ENCODE measurements at places on chromosomes 5 and 9.
A peak's percentile ranks its signal among the peaks of the same experiment; 100 is the strongest.

GRCh38 chr9:120336021-120336752, 243.8 kb downstream of the CDK5RAP2 start:
- H3K36me3 ChIP-seq: no peaks in the 10 kb centered on the region
- DNase-seq: no peak
- H3K27me3 ChIP-seq: peaks cover 15% of the 10 kb centered on the region
- H3K27ac ChIP-seq: no peak overlapping the region
- H3K4me1 ChIP-seq: peaks cover 12% of the 10 kb centered on the region

- H3K4me3 ChIP-seq: peak within 1 kb of the TSS; percentile 95
- peak; percentile 98 for DNase-seq
- peaks cover 29% of the 10 kb centered on the region for H3K4me1 ChIP-seq
- peaks cover 6% of the 10 kb centered on the region for H3K36me3 ChIP-seq
- no peaks in the 10 kb centered on the region for H3K27me3 ChIP-seq
Observed at GRCh38 chr9:77177143-77177893, at the start of gene VPS13A. Gene VPS13A, plus strand, starts transcription at chr9:77177534. Its CDS starts 171 bp downstream, at chr9:77177705.

- H3K27ac ChIP-seq: no peak overlapping the region
- no peaks in the 10 kb centered on the region for H3K36me3 ChIP-seq
- peak overlapping the region; percentile 82 for H3K4me3 ChIP-seq
- peaks cover 28% of the 10 kb centered on the region for H3K4me1 ChIP-seq
Observed at GRCh38 chr9:89603767-89604665, 796 bp upstream of the GADD45G start.

- H3K27ac ChIP-seq: no peak overlapping the region
- DNase-seq: no peak
- H3K4me3 ChIP-seq: no peak overlapping the region
- H3K4me1 ChIP-seq: no peaks in the 10 kb centered on the region
Observed at GRCh38 chr9:91530829-91531228, 107.2 kb upstream of the NFIL3 start.

- peaks cover 30% of the 10 kb centered on the region for H3K4me1 ChIP-seq
- H3K4me3 ChIP-seq: no peak overlapping the region
- no peaks in the 10 kb centered on the region for H3K27me3 ChIP-seq
- no peak overlapping the region for H3K27ac ChIP-seq
- peaks cover 8% of the 10 kb centered on the region for H3K36me3 ChIP-seq
Observed at GRCh38 chr5:177130211-177131018, 3.2 kb upstream of the NSD1 start.

GRCh38 chr5:2030131-2030530, 147.4 kb upstream of the IRX4 start:
- H3K4me1 ChIP-seq: no peaks in the 10 kb centered on the region
- H3K27ac ChIP-seq: no peak overlapping the region
- no peak overlapping the region for H3K4me3 ChIP-seq

DNA sequence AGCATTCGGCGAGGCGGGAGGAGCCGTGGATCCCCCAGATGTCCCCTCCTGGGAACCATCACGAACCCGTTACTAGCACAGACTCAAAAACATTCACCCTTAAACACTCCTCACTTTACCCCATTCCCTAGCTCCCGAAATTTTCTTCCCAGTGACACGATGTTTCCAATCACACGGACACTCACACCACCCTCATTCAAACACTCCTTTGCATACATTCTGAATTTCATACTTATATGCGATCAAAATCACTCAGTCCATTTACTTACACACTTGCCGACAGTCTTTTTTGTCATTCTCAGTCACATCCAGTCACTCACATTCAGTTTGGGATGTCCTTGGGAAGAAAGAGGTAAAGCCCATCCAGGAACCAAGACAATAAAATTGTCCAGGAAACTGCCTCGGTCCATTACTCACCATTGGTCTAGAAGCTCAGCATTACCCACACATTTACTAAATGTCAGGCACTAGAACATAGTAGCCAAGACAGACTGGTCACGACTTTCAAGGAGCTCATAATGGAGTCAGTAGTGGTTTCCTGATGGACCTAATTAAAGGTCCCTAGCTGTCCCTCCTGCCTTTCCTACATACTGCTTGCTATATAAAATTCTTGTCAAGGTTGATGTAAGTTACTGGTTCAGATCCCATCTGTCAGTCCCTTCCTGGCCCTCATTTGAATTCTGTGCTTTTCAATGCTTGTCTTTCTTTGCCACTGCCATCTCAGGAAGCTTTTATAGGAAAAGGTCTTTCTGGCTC, 574 bp downstream of the SLC35A4 start:
- H3K4me3 ChIP-seq: peak overlapping the region; percentile 95
- peaks cover 45% of the 10 kb centered on the region for H3K4me1 ChIP-seq
- DNase-seq: no peak
- peaks cover 28% of the 10 kb centered on the region for H3K36me3 ChIP-seq
- peak overlapping the region; percentile 99 for H3K27ac ChIP-seq

- H3K27ac ChIP-seq: no peak overlapping the region
- no peak overlapping the region for H3K4me3 ChIP-seq
- H3K27me3 ChIP-seq: no peaks in the 10 kb centered on the region
- no peak for DNase-seq
- H3K36me3 ChIP-seq: no peaks in the 10 kb centered on the region
Observed at GRCh38 chr5:17666726-17667235, 32.5 kb downstream of the TAF11L14 start.

DNA sequence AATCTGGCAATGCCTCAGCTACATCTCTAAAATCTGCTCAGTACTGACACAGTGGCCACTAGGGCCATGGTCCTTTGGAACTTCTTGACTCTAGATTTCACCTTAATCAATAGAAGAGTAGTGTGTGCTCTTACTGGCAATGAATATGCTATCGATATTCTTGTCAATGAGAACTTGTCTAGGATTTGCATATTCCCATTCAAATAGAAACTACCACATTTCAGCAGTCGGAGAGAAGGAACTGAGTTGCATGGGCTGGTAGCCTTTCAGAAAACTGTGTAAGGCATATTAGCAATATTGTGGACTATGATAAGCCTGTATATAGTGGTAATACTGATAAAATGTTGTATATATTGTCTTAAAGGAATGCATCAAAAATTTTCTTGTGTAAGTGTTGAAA, 45.3 kb upstream of the NAA35 start:
- no peak overlapping the region for H3K27ac ChIP-seq
- H3K27me3 ChIP-seq: no peaks in the 10 kb centered on the region
- H3K4me1 ChIP-seq: no peaks in the 10 kb centered on the region
- H3K4me3 ChIP-seq: no peak overlapping the region

- H3K4me3 ChIP-seq: no peak overlapping the region
- DNase-seq: no peak
- H3K27ac ChIP-seq: no peak overlapping the region
- no peaks in the 10 kb centered on the region for H3K4me1 ChIP-seq
Observed at GRCh38 chr5:144979516-144980264, 809.0 kb downstream of the KCTD16 start.

GRCh38 chr5:108617467-108618435, 129.9 kb upstream of the FER start:
- no peak for DNase-seq
- H3K27ac ChIP-seq: no peak overlapping the region
- H3K4me3 ChIP-seq: no peak overlapping the region
- no peaks in the 10 kb centered on the region for H3K4me1 ChIP-seq
- peaks cover 16% of the 10 kb centered on the region for H3K27me3 ChIP-seq
- no peaks in the 10 kb centered on the region for H3K36me3 ChIP-seq

- H3K27me3 ChIP-seq: no peaks in the 10 kb centered on the region
- no peak overlapping the region for H3K4me3 ChIP-seq
- DNase-seq: no peak
- H3K27ac ChIP-seq: no peak overlapping the region
- peaks cover 38% of the 10 kb centered on the region for H3K36me3 ChIP-seq
Observed at GRCh38 chr9:111362526-111362925, 32.5 kb upstream of the OR2K2 start.

GRCh38 chr9:1154739-1155138, 104.6 kb downstream of the DMRT2 start:
- no peak overlapping the region for H3K4me3 ChIP-seq
- H3K4me1 ChIP-seq: no peaks in the 10 kb centered on the region
- DNase-seq: no peak
- no peak overlapping the region for H3K27ac ChIP-seq
- H3K27me3 ChIP-seq: peaks cover 4% of the 10 kb centered on the region
- H3K36me3 ChIP-seq: no peaks in the 10 kb centered on the region

GRCh38 chr5:95957561-95958203, 4.0 kb downstream of the ELL2 start:
- no peak overlapping the region for H3K4me3 ChIP-seq
- H3K36me3 ChIP-seq: peaks cover 28% of the 10 kb centered on the region
- no peak for DNase-seq

GRCh38 chr5:90570034-90570433, 11.4 kb downstream of the ADGRV1 start:
- H3K27ac ChIP-seq: no peak overlapping the region
- peaks cover 51% of the 10 kb centered on the region for H3K27me3 ChIP-seq
- H3K4me3 ChIP-seq: no peak overlapping the region
- DNase-seq: no peak
- H3K4me1 ChIP-seq: no peaks in the 10 kb centered on the region

- DNase-seq: no peak
- H3K4me1 ChIP-seq: no peaks in the 10 kb centered on the region
- no peak overlapping the region for H3K4me3 ChIP-seq
- H3K27ac ChIP-seq: no peak overlapping the region
Observed at GRCh38 chr9:83754383-83754977, 46.7 kb upstream of the UBQLN1 start.

DNA sequence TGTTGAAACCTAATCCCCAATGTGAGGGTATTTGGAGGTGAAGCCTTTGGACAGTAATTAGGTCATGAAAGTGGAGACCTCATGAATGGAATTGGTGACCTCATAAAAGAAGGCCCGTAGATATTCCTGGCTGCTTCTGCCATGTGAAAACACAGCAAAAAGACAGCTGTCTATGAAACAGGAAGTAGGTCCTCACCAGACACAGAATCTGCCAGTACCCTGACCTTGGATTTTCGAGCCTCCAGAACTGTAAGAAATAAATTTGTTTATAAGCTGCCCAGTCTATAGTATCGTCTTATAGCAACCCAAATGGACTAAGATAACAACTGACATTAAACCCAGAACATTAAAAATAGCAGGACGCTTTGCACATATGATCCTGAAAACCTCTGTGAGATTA, 371.1 kb downstream of the SPOCK1 start:
- no peak for DNase-seq
- no peaks in the 10 kb centered on the region for H3K36me3 ChIP-seq
- no peak overlapping the region for H3K4me3 ChIP-seq
- no peaks in the 10 kb centered on the region for H3K4me1 ChIP-seq
- H3K27ac ChIP-seq: no peak overlapping the region

GRCh38 chr5:65821966-65822365, 100.0 kb downstream of the NLN start:
- no peaks in the 10 kb centered on the region for H3K27me3 ChIP-seq
- H3K4me1 ChIP-seq: peaks cover 42% of the 10 kb centered on the region
- H3K27ac ChIP-seq: no peak overlapping the region
- DNase-seq: no peak

- no peaks in the 10 kb centered on the region for H3K4me1 ChIP-seq
- no peaks in the 10 kb centered on the region for H3K36me3 ChIP-seq
- DNase-seq: no peak
- H3K27ac ChIP-seq: no peak overlapping the region
- no peaks in the 10 kb centered on the region for H3K27me3 ChIP-seq
Observed at GRCh38 chr9:92187390-92187789, 72.2 kb upstream of the SPTLC1 start.

- no peaks in the 10 kb centered on the region for H3K27me3 ChIP-seq
- H3K27ac ChIP-seq: no peak overlapping the region
- no peak for DNase-seq
- no peaks in the 10 kb centered on the region for H3K4me1 ChIP-seq
- H3K36me3 ChIP-seq: no peaks in the 10 kb centered on the region
- H3K4me3 ChIP-seq: no peak overlapping the region
Observed at GRCh38 chr5:67263656-67264408, 67.2 kb upstream of the CD180 start.

GRCh38 chr9:93463638-93464248, 10.4 kb upstream of the FAM120AOS start:
- no peaks in the 10 kb centered on the region for H3K27me3 ChIP-seq
- peaks cover 40% of the 10 kb centered on the region for H3K36me3 ChIP-seq
- H3K4me1 ChIP-seq: peaks cover 87% of the 10 kb centered on the region
- no peak for DNase-seq
- H3K4me3 ChIP-seq: peak overlapping the region; percentile 48

DNA sequence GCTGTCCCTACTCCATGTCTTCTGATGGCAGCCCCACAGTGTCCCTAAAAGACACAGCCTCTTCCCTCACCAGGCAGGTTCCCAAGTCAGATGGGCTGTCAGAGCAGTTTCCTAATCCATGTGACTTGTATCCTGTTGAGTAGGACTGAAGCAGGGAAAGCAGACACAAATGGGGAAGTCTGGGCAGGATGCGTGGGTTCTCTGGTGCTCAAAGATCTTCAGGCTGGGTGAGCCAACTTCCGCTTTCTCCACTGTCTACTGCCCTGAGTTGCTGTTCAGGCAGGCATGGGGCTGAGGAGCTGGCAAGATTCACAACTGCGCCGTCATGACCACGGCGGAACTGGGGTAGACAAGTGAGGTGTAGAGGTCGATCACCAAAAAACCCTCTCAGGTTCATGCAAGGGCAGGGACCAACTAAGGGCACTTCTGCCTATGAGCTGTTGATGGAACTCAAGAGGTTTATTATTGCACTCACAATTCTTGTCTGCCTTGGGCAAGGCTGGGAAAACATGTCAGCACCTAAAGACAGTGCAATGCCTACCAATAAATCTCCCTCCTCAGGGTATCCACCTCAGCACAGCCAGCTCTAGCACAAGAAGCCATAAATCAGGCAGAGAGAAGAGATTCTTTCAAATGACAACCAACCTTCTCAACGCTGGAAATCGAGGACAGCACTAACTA, 83.4 kb downstream of the RAPGEF1 start:
- peaks cover 62% of the 10 kb centered on the region for H3K4me1 ChIP-seq
- peak overlapping the region; percentile 42 for H3K4me3 ChIP-seq
- peak overlapping the region; percentile 92 for H3K27ac ChIP-seq
- peaks cover 11% of the 10 kb centered on the region for H3K36me3 ChIP-seq
- no peaks in the 10 kb centered on the region for H3K27me3 ChIP-seq
- DNase-seq: peak; percentile 58
